Hippocampal formation (tissue), 2 donors: ENCODE measurements at places on chromosomes 5 and 9.

DNA sequence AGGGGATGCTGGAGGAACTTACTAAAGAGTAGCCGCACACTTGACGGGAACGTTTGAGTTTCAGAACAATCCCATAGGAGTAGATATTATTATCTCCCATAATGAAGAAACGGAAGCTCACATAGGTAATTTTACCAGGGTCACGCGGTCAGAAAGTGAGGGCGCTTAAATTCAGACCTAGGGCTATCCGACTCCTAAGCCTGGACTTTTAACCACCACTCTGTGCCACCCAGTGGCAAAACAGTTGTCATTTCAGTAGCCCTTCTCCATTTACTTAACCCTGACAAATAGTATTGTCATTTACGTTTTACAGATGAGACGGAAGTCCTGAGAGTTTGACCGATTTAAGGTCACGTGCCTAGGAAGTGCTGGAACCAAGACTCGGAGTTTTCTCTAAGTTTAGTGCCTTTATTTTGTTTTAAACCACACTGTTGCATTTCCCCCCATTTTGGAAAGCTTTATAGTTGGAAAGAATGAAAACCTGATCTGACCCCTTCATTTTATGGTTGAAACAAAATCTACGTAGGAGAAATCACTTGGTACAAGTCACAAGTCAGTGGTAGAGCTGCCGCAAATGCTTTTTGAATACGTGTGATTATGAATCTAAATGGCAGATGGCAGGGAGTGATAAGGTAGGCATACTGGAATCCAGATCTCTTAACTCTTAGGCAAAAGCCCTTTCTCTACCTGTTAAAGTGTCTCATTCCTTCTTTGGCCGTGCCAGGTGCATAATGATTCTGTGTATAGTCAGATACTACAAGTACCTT lies 650 bp downstream of the MRRF start:
- no peak for DNase-seq

GRCh38 chr5:92429646-92430045 lies 1046.5 kb upstream of the ARRDC3 start:
- no peak for DNase-seq

GRCh38 chr5:146039420-146039819 lies 66.0 kb downstream of the PLAC8L1 start:
- DNase-seq, result no peak

DNA sequence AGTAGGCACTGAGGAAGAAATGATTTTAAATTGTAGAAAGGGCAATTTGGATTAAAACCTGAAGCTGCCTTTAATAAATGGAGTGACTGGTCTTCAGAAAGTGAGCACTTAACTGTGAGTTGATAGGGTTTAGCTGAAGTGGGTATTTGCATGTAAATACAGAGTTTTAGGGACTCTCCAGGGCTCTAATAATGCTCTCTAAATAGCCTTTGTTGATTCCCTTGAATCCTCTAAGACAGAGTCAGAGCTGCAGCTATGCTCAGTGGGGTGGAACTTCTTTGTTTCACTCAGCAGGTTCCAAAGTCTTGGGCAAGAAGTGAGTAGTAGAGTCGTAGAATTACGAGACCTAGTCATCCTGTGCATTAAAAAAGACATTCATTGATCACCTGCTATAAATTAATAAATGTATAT lies 21.4 kb downstream of the GLRA1 start:
- no peak for DNase-seq
